ENCODE measurements at places on chromosomes 6 and 20. TPM values are rescaled to one million over a fixed set of nuclear protein-coding genes. Genes with fewer than 3 reads are reported as not detected.
A peak's percentile ranks its signal among the peaks of the same experiment; 100 is the strongest.

Gene PCK1
- total RNA-seq = 986 TPM

- no peaks in the 10 kb centered on the region for H3K27me3 ChIP-seq
- no peak for DNase-seq
- H3K4me3 ChIP-seq = no peak overlapping the region
These were observed 258.4 kb downstream of the CD83 start for GRCh38 chr6:14375930-14376329.

DNA sequence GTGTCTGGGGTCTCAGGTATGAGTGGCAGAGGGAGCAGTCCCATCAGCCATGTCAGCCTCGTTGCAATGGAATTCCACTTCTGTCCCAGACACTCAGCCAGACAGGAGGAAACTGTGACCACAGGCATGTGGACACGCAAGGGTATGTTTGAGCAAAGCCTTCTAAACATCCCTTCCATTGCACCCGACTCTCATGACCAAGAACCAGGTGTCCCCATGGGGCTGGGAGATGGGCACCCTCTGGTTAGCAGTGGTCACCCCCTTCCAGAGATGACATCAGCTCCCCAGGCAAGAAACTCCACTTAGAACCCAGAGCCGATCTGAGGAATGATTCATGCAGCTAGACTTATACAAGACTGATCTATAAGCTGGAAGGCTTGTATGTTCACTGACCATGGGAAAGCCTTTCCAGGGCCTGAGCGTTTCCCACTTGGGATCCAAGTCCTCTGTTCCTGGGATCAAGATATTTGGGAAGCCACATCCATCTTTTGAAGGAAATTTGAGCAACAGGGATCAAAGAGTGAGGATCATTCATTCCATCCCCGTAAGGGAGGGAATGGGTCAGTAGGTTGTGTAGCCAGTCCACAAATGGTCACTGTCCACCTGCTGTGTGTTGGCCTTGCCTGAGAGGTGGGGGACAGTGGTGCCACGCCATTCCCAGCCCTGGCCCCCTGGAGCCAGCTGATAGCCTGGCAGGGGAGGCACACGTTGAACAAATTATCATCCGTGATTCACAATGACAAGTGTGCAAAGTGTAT lies 3.9 kb upstream of the MRGBP start:
- DNase-seq = no peak
- H3K4me1 ChIP-seq = no peaks in the 10 kb centered on the region
- H3K36me3 ChIP-seq = no peaks in the 10 kb centered on the region
- no peak overlapping the region for H3K27ac ChIP-seq

GRCh38 chr20:52747845-52748284 lies 224.3 kb upstream of the TSHZ2 start:
- no peaks in the 10 kb centered on the region for H3K36me3 ChIP-seq
- H3K27me3 ChIP-seq = no peaks in the 10 kb centered on the region
- no peak for DNase-seq
- H3K4me1 ChIP-seq = no peaks in the 10 kb centered on the region
- H3K4me3 ChIP-seq = no peak overlapping the region

DNA sequence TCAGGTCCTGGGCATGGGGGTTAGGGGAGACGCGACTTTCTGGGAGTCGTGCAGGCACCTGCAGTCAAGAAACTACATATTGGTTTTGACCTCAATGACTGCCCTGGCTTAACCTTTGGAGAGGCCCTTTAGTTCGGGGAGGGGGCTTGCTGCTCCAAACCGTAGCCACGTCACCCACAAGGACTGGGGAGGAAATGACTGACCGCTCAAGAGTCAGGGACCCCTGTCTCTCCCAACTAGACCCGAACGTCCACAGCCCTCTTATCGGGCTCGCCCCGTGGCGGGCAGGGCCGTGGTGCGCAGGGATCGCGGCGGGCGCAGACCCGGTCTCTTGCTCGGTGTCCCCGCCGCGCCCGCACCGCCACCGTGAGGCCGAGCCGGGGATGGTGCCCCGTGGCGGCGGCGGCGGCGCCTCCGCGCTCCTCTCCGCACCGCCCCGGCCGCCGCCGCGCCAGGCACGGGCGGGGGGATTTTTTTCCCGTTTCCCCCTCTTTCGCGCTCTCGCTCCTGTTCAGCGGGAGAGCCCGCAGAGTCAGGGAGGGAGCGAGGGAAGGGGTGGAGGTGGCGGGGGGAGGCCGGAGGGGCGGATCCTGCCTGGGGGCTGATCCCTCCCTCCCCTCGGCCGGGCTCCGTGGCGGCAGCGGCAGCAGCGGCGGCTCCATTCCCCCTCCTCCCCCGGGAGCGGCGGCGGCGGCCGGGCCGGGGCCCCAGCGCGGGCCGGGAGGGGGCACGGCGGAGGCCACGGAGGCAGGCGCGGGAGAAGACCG lies at the start of gene BRPF3:
TSS of gene BRPF3 (plus strand) at position 632 of the 767 bp plus-strand sequence. CDS start 3,579 bp downstream, outside the sequence.
- H3K4me1 ChIP-seq = no peaks in the 10 kb centered on the region
- peak; percentile 87 for DNase-seq

Gene CRISP3
- total RNA-seq = 0.24 TPM

- H3K27me3 ChIP-seq = no peaks in the 10 kb centered on the region
- no peaks in the 10 kb centered on the region for H3K4me1 ChIP-seq
- H3K27ac ChIP-seq = no peak overlapping the region
These were observed 14.2 kb upstream of the EPHA7 start for GRCh38 chr6:93433592-93433991.

DNA sequence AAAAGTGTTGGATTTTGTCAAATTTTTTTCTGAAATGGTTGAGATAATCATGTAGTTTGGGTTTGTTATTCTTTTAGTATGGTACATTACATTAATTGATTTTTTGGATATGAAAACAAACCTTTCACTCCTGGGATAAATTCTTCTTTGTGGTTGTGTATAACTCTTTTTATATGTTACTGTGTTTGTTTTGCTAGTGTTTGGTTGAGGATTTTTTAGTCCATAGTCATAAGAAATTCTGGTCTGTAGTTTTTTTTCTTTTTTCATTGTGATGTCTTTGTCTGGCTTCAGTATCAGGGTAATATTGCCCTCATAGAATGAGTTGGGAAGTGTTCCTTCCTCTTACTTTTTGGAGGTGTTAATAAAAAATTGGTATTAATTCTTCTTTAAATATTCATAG lies 122.2 kb upstream of the ATXN1 start:
- H3K4me1 ChIP-seq = no peaks in the 10 kb centered on the region
- no peak overlapping the region for H3K27ac ChIP-seq
- H3K4me3 ChIP-seq = no peak overlapping the region
- no peak for DNase-seq

- no peaks in the 10 kb centered on the region for H3K36me3 ChIP-seq
- peak overlapping the region; percentile 73 for H3K4me3 ChIP-seq
- no peaks in the 10 kb centered on the region for H3K27me3 ChIP-seq
- peak overlapping the region; percentile 75 for H3K27ac ChIP-seq
- peak; percentile 76 for DNase-seq
- peaks cover 4% of the 10 kb centered on the region for H3K4me1 ChIP-seq
These were observed 79.5 kb upstream of the MYL9 start for GRCh38 chr20:36461600-36462439.

Data from right lobe of liver (tissue), 6 donors.